HL-60 (cell line): ENCODE measurements at places on chromosomes 6 and 20.

GRCh38 chr6:16438718-16439591 is 200.6 kb downstream of the GMPR start:
- DNase-seq: no peak

- no peak for DNase-seq
Observed at GRCh38 chr20:63008541-63009044, 1.8 kb upstream of the BHLHE23 start.

DNA sequence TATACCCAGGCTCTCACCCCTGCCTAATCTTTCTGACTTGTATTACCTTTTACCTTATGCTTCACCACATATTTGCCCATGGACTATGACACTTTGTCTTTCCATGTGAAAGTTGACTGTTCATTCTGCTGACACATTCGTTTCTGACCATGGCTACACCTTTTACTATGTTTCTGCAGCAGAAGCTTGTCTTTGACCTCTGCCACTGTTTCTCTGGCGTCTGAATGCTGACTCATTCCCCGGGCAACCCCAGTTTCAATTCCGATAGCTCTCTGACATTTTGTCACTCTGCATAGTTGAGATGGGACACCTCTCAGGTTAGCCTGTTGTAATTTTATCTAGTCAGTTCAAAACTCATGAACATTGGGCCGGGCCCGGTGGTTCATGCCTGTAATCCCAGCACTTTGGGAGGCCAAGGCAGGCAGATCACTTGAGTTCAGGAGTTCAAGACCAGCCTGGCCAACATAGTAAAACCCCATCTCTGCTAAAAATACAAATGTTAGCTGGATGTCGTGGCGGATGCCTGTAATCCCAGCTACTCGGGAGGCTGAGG is 50.7 kb downstream of the SLC26A8 start:
- no peak for DNase-seq

DNA sequence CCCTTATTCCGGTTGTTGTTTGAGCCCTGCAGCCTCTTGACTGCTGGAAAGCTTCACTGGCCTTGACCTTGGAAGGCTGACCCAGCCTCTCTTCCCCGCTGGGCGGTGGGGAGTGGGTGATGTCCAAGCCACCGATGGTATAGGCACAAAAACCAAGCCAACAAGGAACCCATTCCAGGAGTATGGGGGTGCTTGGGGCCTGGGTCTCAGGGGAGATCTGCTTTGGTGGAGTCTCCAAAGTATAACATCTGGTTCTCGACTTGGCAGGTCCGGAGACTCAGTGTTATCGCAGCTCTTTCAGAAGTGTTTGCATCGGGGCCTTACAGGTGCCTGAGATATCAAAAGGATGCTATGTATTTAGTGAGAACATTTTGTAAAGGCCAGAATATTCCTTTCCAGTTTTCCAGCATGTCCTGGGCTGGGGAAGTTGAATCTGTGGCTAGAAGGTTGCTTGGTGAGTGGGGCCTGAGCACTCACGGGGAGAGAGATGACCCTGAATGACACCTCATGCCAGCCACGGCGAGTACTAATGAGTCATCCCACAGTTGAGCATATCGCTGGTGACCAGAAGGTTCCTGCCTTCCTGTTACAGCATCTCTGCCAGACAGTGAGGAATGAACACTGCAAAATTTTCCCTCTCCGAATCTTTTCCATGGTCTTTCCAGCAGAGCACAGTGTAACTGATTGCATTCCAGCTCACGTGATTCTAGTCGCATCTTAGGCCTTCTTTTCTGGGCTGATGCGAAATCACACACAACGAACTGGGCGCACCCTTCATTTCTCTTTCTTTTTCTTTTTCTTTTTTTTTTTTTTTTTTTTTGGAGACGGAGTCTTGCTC is 133.9 kb downstream of the ZDHHC14 start:
- peak; percentile 32 for DNase-seq

GRCh38 chr20:21808863-21809664 is 103.6 kb downstream of the PAX1 start:
- peak; percentile 6 for DNase-seq

DNA sequence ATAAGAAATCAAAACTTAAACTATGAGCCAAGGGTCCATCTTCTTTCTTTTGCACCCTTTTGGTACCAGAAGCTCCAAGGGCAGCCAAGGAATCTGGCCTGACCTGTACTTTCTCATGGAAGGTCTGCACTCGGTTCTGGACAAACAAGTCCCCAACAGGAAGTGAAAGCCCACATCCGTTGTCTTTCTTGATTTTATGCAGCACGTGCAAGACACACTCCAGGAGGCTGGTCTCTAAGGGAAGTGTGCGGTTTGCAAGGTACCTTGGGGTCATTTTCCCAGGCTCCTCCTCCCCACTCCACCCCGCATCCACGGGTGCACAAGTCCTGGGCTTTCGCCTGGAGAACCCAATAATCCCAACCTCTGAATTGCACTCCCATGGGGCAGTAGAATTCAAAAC is 101.9 kb downstream of the NFATC2 start:
- DNase-seq: no peak
